ENCODE measurements at places on chromosomes 3 and 15.
A peak's percentile ranks its signal among the peaks of the same experiment; 100 is the strongest.

DNA sequence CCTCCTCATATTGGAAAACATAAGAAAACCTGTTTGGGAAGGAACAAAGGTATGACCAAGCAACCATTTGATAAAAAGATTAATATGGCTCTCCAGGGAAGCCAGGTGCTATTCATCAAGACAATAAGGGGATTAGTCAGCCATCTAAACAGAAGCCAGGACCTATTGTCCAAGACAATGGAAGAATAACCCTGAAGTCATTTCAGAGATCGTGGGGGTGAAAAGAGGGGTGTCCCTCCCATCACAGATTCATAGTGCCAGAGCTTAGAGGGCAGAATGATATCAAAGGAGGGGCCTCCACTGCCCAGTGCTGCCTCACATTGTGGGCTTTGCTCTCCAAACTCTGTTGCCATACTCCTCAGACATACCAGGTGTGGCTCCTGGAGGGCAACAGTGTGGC, 73.5 kb downstream of the DAPK2 start:
- no peak for DNase-seq

GRCh38 chr3:134992180-134992579, 197.1 kb downstream of the EPHB1 start:
- no peak for DNase-seq

GRCh38 chr3:52432691-52433141, 12.2 kb downstream of the SEMA3G start:
- no peak for DNase-seq

DNA sequence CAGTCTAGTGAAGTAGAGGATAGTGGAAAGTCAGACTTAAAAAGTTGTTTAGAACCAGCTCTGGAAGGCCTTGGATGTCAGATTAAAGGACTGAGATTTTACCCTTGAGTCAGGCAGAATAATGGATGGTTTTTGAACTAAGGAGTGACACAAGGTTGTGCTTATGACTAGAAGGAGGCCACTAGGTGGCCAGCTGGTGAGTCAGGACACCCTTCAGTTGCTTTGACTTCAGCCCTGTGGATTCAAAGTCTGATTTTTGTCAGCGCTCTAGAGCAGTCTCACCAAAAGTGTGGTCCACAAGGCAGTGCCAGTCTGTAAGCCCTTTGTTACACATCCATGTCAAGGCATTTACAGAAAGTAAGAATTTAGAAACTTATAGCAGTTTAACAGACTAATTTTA, 3.8 kb upstream of the GABPB1 start:
- DNase-seq, result peak; percentile 77

DNA sequence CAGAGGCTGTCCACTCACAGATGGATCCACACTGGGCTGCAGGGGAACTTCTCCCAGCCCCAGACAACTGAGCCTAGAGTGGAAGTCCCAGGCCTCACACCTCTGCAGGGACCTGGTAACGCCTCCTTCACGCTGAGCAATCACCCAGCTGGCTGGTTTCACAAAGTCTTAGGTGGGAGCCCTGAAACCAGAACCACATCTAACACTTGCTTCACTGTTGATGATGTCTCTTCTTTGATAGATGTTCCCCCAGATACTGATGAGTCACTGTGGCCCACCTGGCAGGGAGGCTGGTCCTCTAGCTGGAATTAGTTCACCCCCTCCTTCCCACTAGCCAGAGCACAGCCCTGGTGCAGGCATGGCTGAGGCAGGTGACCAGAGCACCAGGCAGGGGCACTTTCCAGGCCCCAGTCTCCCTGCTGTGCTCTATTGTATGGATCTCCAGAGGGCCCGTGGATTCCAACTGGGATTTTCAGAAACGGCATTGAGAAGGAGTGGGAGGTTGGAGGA, 33.5 kb downstream of the MYL3 start:
- DNase-seq, result no peak

DNA sequence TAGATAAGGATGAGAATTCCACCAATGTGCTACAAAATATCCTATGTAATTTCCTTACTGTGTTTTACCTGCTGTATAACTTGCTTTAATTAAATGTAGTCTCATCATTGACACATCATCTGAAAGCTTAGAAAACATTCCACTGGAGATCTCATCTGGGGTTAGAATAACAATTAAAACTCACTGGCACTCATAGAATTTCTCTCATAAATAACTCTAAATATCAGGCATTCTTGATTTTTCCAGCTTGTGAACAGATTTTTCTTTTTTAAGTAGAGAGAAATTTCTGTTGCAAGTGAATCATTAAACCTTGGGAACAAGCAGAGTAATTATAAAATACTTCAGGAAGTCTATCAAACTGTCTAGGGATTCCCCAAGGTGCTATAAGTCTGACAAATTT, 843.8 kb downstream of the NAALADL2 start:
- DNase-seq, result no peak

- peak; percentile 10 for DNase-seq
Observed at GRCh38 chr3:154095832-154096421, 25.3 kb upstream of the ARHGEF26 start.

- DNase-seq, result peak; percentile 49
Observed at GRCh38 chr3:50623840-50624474, 7.0 kb downstream of the MAPKAPK3 start.

All from hematopoietic multipotent progenitor cell treated with erythropoietin and hydrocortisone succinate and interleukin-3 and kit ligand, for 8 days (in vitro differentiated cells).